ENCODE measurements at places on chromosomes 2 and 18.
A peak's percentile ranks its signal among the peaks of the same experiment; 100 is the strongest.

- DNase-seq = no peak
Observed at GRCh38 chr2:135494503-135494902, 36.5 kb downstream of the ZRANB3 start.

DNA sequence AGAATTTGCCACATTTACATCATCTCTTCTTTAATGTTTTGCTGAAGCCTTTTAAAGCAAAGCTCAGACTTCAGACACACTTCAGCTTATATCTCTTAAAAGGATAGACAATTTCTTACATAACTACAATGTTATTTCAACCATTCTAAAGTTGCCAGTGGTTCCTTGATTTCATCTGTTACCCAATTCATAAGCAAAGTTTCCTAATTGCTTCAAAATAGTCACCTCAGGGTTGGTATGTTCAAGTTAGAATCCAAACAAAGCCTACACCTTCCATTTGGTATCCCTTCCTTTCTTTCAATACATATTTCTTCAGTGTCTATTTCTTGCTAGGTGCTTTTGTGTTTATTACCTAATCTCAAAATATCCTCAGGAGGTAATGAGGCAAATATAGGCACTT is 60.6 kb downstream of the ZNF385B start:
- no peak for DNase-seq

- DNase-seq = no peak
Observed at GRCh38 chr2:64359171-64359891, 94.6 kb upstream of the LGALSL start.

DNA sequence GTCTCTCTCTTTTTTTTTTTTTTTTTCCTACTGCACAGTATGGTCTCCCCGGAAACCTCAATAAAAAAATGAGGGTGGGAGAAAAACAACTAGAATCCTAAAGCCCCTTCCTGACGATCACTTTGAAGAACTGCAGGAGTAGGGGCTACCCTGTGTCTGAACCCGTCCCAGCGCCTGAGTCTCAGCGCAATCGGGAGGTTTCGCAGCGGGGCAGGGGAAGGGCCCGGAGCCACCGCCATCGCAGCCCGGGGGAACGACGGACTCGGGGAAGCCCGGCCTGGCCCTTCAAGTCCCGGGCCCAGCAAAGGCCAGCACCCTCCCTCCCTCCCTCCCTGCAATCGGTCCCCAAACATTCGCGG is 411 bp downstream of the NARS1 start:
- DNase-seq = no peak

DNA sequence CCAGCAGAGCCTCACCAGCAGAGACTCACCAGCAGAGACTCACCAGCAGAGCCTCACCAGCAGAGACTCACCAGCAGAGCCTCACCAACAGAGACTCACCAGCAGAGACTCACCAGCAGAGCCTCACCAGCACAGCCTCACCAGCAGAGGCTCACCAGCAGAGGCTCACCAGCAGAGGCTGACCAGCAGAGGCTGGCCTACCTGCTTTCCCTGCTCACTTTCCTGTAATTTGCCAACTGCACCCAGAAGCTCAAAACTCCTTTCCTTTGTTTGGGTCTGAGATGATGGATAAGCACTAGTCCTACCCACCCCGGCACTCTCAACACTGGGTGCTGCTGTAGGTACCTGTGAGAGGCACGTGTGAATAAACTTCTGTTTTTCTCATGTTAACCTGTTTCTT is 36.4 kb upstream of the PXDN start:
- DNase-seq = no peak

- peak; percentile 65 for DNase-seq
Observed at GRCh38 chr2:142165790-142166189, 35.0 kb upstream of the LRP1B start.

GRCh38 chr2:224968051-224968450 is 74.2 kb downstream of the DOCK10 start:
- no peak for DNase-seq

- DNase-seq = no peak
Observed at GRCh38 chr18:58335821-58336220, 291.8 kb downstream of the NEDD4L start.

DNA sequence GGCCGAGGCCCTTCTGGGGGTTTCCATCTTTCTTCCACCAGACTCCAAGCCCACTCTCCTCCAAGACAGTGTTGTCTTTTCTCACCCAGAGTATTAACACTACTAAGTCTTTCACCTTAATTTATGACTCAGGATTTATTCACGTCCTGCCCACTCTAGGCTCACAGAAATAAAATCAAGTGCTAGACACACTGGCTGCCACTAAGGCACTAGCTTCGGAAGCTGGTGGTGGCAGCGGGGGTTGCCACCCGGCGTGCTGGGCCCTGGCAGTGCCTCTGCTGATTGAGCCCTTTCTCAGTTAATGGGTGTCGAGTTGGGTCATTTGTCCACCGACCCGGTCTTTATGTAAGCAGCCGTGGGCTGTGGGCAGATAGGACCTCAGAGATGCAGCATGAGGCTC is 93.6 kb upstream of the FZD5 start:
- DNase-seq = no peak

DNA sequence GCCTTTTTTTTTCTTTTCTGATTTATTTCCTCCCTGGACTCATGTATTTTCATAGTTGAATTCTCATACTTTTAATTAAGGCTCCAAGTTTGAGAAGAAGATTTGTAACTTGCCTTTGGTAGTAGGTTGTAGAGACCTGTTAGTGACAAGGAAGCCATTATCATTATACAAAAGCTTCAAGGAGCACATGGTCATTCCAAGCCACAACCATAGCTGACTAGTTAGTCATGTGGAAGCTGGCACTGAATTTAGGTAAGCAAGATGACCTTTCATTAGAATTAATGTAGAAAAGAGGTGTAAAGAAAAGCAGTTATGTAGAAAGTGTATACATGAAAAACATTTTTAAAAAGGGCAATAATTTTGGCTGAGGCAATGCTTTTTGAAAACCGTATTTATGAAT is 89.7 kb downstream of the LRP1B start:
- DNase-seq = peak; percentile 48

DNA sequence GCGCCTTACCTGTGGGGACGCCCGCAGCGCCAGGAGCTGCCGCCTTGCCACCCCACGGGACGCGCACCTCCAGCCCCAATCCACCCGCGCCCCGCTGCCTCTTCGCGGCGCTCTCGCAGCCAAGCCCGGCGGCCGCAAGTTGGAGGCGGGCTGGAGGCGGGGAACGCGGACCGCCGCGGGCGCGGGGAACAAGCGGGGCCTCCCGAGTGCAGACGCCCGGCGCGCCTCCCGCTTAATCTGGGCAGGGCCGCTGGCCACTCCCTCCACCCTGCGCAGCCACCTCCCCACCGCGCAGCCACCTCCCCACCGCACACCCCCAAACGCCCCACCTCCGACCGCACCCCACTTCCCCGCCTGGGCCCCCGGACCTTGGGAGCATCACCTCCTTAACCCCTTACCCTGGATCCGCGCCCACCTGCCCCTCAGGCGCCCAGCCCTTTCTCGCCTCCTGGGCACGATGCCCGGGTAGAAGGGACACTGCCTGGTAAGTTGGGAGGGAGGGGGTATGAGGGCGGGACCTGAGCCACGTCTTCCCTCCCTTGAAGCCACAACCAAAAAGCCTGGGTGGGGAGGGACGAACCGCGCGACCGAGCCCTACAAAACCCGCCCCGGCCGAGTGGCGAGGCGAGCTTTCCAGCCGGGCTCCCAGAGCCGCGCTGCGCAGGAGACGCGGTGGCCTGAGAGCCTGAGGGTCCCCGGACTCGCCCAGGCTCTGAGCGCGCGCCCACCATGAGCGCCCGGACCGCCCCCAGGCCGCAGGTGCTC is at the start of the genes COL4A3 and COL4A4:
Gene COL4A3 (plus strand): TSS at position 627 of the 765 bp plus-strand sequence. CDS start 103 bp downstream, at position 730.
Gene COL4A4 (minus strand): TSS at position 208 of the 765 bp plus-strand sequence. CDS start 16,722 bp downstream, outside the sequence.
- no peak for DNase-seq

DNA sequence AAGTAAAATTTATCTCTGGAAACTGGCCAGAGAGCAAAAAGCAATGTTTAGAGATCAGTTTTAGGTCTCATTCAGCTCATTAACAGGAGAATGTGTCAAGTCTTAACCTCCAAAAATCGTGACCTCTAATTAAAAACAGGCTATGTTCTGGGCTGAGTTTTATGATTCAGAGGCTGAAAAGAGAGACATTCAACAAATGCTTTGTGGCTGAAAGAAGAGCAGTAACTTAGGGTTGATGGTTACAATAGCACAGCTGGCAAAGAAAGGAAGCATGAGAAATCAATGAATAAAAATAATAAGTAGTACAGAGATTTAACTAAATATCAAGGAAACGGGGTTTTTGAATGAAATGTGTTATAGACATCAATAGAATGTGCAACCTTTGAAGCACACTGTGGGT is 13.1 kb downstream of the TGIF1 start:
- DNase-seq = no peak

DNA sequence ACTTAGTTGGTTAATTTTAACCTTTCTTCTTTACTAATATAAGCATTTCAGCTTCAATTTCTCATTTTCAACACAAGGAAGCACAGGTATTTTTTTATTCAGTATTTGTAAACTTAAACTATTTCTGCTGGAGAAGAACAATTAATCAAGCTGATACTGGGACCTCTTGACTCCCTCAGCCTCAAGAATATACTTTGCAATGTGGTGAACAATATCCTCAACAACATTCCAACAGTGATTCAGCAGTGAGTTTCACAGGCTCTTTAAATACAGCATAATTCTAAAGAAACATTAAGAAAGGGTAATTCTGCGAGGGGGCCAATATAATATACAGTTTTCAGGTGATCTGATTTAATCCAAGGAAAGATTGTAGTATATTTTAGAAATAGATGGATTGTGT is 10.0 kb downstream of the RAPGEF4 start:
- DNase-seq = no peak

DNA sequence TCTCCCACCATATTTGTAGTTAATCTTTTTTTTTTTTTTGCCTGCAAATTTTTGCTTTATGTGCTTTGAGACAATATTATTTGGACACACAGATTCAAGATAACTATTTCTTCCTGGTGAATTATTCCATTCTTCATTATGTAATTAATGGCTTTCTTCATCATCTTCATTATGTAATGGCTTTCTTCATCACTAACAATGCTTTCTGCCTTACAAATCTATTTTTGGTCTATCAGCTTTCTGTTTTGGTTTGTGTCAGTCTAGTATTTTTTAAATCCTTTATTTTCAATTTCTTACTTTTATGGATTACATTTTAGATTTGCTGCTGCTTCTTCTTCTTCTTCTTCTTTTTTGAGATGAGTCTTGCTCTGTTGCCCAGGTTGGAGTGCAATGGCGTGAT is 60.5 kb downstream of the MSH6 start:
- DNase-seq = no peak

DNA sequence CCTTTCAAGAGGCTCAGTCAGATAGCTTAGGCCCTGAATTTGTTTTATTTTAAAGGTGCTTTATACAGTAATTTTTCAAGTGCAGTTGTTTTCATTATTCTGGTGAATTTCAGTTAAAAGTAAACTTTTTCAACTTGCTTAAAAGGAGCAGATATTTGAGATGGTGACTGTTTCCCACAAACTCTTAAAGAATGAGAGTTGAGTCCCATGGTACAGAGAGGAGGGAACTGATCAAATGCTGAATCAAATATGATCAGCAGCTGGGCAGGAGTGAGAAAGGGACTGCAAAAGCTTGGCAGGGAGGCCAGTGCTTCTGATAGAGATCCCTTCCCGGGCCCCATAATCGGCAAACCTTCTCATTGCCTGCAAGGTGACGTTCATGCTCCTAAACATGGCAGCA is 91.2 kb downstream of the KCNS3 start:
- DNase-seq = no peak

GRCh38 chr2:44930274-44931197 is 11.0 kb upstream of the SIX3 start:
- no peak for DNase-seq

GRCh38 chr2:102317715-102318114 is 6.4 kb downstream of the IL1RL1 start:
- no peak for DNase-seq

- DNase-seq = no peak
Observed at GRCh38 chr2:177568893-177569292, 176.3 kb downstream of the AGPS start.

- no peak for DNase-seq
Observed at GRCh38 chr2:50865235-50865634, 166.7 kb downstream of the NRXN1 start.

GRCh38 chr2:232993231-232993821 is 19.7 kb downstream of the NGEF start:
- no peak for DNase-seq

- no peak for DNase-seq
Observed at GRCh38 chr2:59868981-59869380, 684.5 kb downstream of the BCL11A start.

DNA sequence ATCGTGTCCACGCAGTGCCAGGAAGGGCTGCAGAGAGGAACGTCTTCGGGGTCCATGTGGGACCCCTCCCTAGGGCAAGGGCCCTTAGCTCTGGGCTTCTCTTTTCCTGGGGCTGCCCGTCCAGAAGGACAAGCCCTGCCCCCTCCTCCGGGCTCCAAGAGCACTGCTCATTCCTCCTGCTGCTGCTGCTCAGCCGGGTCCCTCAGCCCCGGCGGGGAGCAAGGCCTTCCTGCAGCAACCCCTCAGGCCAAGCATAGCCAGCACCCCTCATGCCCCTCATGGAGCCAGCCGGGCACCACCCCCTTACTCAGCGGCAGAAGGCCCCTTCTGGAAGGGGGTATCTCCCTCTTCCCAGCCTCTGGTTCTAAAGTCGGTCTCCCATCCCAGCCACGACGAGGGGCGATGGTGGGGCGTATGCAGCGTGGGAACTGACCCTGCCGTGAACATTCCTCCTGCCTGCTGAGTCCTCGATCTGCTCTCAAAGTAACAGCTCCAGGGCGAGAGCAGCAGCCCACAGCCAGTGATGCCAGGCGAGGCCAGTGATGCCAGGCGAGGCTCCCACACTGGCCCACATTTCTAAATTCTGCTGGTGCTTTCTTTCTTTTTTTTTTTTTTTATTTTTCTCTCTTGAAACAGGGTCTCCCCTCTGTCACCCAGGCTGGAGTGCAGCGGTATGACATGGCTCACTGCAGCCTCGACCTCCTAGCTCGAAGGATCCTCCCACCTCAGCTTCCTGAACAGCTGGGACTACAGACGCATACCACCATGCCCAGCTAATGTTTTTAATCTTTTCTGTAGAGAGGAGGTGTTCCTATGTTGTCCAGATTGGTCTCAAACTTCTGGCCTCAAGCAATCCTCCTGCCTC is 99.7 kb downstream of the HDAC4 start:
- DNase-seq = no peak

GRCh38 chr18:30982285-30982992 is 60.1 kb downstream of the DSC3 start:
- DNase-seq = no peak

DNA sequence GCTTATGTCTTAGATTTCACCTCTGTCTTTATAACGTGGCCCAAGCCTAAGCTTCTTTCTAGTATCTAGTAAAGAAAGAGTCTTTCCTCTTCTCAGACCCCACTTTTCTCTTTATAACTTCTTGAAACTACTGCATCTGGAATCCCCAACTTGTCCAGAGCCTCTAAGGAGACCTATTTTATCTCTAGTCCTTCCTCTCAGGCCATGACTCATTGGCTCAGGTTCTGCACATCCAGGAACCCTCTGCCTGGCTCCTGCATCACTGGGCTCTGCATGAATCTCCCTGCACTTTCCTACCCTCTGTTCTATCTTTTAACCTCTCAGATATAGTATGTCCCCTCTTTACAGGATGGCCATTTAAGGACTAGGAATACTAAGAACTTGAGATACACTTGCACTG is 124.7 kb downstream of the DNAH6 start:
- no peak for DNase-seq
